Pons (tissue), 1 donor: ENCODE measurements at places on chromosomes 2 and 18.
A peak's percentile ranks its signal among the peaks of the same experiment; 100 is the strongest.

DNA sequence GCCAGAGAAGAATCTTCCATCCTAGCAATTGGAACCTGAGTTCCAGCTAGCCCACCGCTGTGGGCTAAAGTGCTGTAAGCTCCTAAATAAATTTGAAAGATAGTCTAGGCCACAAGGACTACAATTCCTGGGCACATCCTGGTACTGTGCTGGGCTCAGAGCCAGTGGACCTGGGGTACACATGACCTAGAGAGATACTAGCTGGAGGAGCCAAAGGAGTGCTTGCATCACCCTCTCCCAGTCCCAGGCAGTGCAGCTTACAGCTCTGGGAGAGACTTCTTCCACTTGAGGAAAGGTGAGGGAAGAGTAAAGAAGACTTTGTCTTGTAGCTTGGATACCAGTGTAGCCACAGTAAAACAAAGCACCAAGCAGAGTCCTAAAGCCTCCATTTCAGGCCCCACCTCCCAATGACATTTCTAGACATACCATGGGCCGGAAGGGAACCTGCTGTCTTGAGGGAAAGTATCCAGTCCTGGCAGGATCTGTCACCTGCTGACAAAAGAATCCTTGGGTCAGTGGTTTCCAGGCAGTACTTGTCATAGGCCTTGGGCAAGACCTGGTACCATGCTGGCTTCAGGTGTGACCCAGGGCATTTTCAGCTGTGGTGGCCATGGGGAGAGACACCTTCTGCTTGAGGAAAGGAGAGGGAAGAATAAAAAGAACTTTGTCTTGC, 89.5 kb downstream of the TMEM185B start:
- no peak for DNase-seq

DNA sequence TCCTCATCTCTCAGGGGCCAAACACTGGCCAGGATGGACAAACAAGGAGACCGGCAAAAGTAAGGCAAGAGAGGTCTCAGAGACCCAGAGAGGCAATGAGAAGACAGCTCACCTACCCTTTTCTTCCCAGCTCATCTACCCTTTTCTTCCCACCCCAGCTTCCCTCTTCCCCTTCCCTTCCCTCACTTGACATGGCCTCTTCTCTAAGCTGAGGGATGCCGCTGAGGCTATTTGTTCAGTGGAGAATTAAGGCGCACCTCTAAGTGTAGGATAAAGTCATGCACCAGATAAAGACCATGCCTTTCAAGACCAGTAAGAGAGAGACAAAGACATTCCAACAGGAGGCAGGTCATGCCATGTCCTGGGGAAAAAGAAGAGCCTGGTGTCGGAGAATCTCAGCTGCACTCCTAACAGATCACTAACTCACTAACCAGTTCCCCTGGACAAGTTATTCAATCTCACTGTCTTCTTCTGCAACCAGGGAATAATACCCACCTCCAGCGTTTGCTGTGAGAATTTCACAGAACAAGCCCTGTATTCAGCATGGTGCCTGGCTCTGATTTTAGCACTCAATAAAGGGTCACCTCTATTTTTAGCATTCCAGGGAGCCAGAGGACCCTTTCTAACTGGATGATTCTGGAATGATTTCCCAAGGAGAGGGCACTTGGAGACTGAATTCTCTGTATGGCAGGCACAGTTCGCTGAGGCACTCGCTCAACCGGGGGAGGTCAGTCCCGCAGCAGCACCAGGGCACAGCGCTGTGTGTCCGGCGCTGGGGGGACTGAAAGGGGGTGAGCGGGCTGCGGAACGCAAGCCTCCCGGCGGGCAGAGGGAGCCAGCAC, 3.0 kb upstream of the FOSL2 start:
- peak; percentile 46 for DNase-seq

- DNase-seq = no peak
These were observed 20.1 kb upstream of the WIPF1 start for GRCh38 chr2:174617718-174618117.

DNA sequence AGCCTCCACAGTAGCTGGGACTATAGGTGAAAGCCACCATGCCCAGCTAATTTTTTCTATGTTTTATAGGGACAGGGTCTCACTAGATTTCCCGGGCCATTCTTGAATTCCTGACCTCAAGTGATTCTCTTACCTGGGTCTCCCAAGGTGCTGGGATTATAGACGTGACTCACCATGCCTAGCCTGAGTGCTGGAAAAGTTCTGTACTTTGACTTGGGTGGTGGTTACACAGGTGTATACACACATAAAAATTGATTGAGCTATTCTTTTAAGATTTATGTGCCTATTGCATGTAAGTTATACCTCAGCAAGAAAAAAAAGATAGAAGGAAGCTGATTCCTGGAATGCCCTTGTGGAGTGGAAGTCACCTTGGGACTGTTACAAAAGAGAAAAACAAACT, 34.8 kb upstream of the KCNF1 start:
- DNase-seq = no peak

- no peak for DNase-seq
These were observed 689.0 kb downstream of the TDRD15 start for GRCh38 chr2:21812766-21813165.

- DNase-seq = no peak
These were observed 289.5 kb upstream of the SIX3 start for GRCh38 chr2:44651974-44652373.

GRCh38 chr2:190578158-190579057, 43.9 kb upstream of the NEMP2 start:
- peak; percentile 28 for DNase-seq

GRCh38 chr2:274503-274902, 9.8 kb downstream of the ACP1 start:
- no peak for DNase-seq
